ENCODE measurements at places on chromosomes 2 and 18. TPM values are rescaled to one million over a fixed set of nuclear protein-coding genes. Genes with fewer than 3 reads are reported as not detected.

PRADC1 gene
- 41.4 TPM for total RNA-seq

- no peak overlapping the region for H3K27ac ChIP-seq
- no peaks in the 10 kb centered on the region for H3K4me1 ChIP-seq
- peak; percentile 35 for DNase-seq
- H3K36me3 ChIP-seq: no peaks in the 10 kb centered on the region
Observed at GRCh38 chr18:79549638-79550000, 130.0 kb upstream of the CTDP1 start.

- H3K27me3 ChIP-seq: no peaks in the 10 kb centered on the region
- no peaks in the 10 kb centered on the region for H3K36me3 ChIP-seq
- H3K4me3 ChIP-seq: no peak overlapping the region
- H3K27ac ChIP-seq: no peak overlapping the region
- peak; percentile 40 for DNase-seq
Observed at GRCh38 chr2:239461291-239462190, 60.7 kb upstream of the HDAC4 start.

- no peaks in the 10 kb centered on the region for H3K4me1 ChIP-seq
- peak; percentile 30 for DNase-seq
- H3K27ac ChIP-seq: no peak overlapping the region
Observed at GRCh38 chr18:79733986-79734770, 54.6 kb downstream of the CTDP1 start.
